ENCODE measurements at places on chromosomes 1 and 21.

DNA sequence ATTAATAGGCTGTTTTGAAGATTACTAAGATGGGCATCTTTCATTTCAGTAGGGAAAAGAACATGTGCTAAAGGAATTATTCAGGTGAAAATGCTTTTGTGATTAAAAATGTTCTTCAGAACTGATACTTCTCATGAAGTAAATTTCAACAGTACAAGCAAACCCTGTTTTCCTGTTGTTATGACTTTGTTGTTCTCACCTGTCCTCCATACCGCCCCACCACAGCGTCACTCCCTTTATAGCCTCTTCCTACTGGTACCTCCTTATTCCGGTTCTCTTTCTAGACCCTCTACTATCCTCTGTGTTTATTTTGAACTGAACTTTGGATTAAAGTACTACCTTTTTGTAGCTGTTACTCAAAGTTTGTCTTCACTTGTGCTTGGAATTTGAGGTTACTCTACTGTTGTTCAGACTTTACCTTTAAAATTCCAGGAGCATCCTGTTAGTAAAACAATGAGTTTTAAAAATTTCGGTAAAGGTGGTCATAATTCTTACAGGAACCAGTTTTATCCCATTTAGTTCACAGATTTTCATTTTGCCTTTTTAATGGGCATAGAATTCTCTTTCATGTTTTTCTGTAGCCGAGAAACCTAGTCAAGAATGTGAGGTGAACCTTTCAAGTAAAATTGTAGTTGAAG is 10.9 kb downstream of the CNST start:
- H3K27ac ChIP-seq, result no peak overlapping the region
- no peak overlapping the region for H3K4me3 ChIP-seq
- no peaks in the 10 kb centered on the region for H3K27me3 ChIP-seq

GRCh38 chr1:222867316-222867715 is 52.5 kb downstream of the DISP1 start:
- no peak for DNase-seq
- no peaks in the 10 kb centered on the region for H3K36me3 ChIP-seq
- no peak overlapping the region for H3K4me3 ChIP-seq
- no peaks in the 10 kb centered on the region for H3K27me3 ChIP-seq
- no peaks in the 10 kb centered on the region for H3K4me1 ChIP-seq

GRCh38 chr1:53562981-53563379 is 103.8 kb downstream of the DMRTB1 start:
- H3K27me3 ChIP-seq, result peaks cover 15% of the 10 kb centered on the region
- no peak for DNase-seq
- H3K36me3 ChIP-seq, result no peaks in the 10 kb centered on the region
- H3K4me1 ChIP-seq, result no peaks in the 10 kb centered on the region
- no peak overlapping the region for H3K27ac ChIP-seq

DNA sequence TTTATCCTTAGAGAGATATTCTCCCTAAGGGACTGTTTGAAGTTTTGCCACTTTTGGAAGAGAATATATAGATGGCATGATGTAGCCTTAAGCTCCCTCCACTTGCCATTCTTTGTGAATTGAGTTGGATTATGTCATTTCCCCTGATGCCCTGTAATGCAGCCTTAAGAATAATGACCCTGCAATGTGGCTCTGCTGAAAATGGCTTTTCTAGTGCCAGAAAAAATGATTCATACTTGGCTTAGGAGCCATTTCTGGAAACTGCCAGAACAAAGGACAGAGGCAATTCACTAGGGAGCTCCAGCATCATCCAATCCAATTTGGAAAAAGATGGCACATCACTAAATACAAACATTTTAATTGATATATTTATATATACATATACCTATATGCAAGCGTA is 265.3 kb downstream of the SPATA17 start:
- H3K27me3 ChIP-seq, result no peaks in the 10 kb centered on the region
- no peaks in the 10 kb centered on the region for H3K36me3 ChIP-seq
- H3K4me3 ChIP-seq, result no peak overlapping the region

DNA sequence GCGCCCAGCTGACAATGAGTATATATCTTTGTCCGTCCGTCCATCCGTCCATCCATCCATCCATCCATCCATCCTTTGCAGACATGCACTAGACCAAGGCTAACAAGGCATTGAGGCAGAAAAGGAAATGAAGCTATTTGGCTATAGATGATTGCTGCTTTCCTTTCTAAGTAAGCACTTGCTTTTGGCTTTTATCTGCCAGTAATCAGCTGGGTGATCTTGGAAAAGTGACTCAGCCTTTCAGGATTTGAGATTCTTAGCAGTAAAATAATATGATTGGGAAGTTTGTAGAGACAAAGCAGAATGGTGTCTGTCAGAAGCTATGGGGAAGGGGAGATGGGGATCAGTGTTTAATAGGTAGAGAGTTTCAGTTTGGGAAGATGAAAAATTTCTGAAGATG is 22.7 kb downstream of the ZFYVE9 start:
- H3K4me1 ChIP-seq, result no peaks in the 10 kb centered on the region
- H3K27me3 ChIP-seq, result no peaks in the 10 kb centered on the region
- no peak overlapping the region for H3K27ac ChIP-seq
- no peak overlapping the region for H3K4me3 ChIP-seq
- H3K36me3 ChIP-seq, result no peaks in the 10 kb centered on the region

- no peaks in the 10 kb centered on the region for H3K36me3 ChIP-seq
- H3K27ac ChIP-seq, result peak overlapping the region; percentile 31
- H3K4me1 ChIP-seq, result no peaks in the 10 kb centered on the region
- peak; percentile 30 for DNase-seq
- peak overlapping the region; percentile 82 for H3K4me3 ChIP-seq
- H3K27me3 ChIP-seq, result no peaks in the 10 kb centered on the region
Observed at GRCh38 chr1:229557913-229558414, 543 bp downstream of the ABCB10 start.

- no peaks in the 10 kb centered on the region for H3K36me3 ChIP-seq
- H3K27ac ChIP-seq, result no peak overlapping the region
- H3K4me3 ChIP-seq, result no peak overlapping the region
- H3K27me3 ChIP-seq, result no peaks in the 10 kb centered on the region
- peak; percentile 68 for DNase-seq
Observed at GRCh38 chr1:242811092-242811840, 286.8 kb upstream of the PLD5 start.

- no peaks in the 10 kb centered on the region for H3K27me3 ChIP-seq
- peak; percentile 99 for DNase-seq
- H3K4me1 ChIP-seq, result no peaks in the 10 kb centered on the region
- H3K27ac ChIP-seq, result no peak overlapping the region
- H3K36me3 ChIP-seq, result no peaks in the 10 kb centered on the region
Observed at GRCh38 chr1:97384294-97384968, 536.4 kb downstream of the DPYD start.

DNA sequence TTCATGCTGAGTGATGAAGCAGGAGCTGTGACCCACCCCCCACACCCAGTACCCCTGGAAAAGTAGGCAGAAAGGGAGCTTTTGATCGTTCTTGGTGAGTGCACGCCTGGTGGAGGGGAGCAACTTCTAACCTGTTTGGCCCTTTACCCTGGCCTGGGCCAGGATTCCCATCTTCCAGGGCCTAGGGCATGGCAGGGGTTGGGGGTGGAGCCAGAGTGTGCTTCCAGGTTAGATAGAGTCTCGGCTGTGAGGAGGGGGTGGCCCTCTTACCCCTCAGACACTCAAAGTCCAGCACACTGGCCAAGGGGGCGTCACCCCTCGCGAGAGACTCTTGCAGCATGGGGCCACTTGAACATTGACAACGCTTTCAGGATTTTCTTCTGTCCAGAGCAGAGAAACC is 236.6 kb downstream of the GRIK3 start:
- no peaks in the 10 kb centered on the region for H3K27me3 ChIP-seq
- no peak overlapping the region for H3K27ac ChIP-seq
- H3K4me3 ChIP-seq, result no peak overlapping the region
- DNase-seq, result no peak
- H3K4me1 ChIP-seq, result no peaks in the 10 kb centered on the region
- H3K36me3 ChIP-seq, result no peaks in the 10 kb centered on the region

GRCh38 chr21:46115441-46116188 is 17.7 kb downstream of the COL6A2 start:
- no peak for DNase-seq
- no peak overlapping the region for H3K27ac ChIP-seq
- peaks cover 77% of the 10 kb centered on the region for H3K36me3 ChIP-seq
- no peaks in the 10 kb centered on the region for H3K4me1 ChIP-seq
- no peaks in the 10 kb centered on the region for H3K27me3 ChIP-seq

- no peak overlapping the region for H3K27ac ChIP-seq
- DNase-seq, result no peak
- H3K4me1 ChIP-seq, result peaks cover 5% of the 10 kb centered on the region
- H3K27me3 ChIP-seq, result no peaks in the 10 kb centered on the region
- H3K36me3 ChIP-seq, result no peaks in the 10 kb centered on the region
Observed at GRCh38 chr1:236685205-236685916, 938 bp upstream of the ACTN2 start.

DNA sequence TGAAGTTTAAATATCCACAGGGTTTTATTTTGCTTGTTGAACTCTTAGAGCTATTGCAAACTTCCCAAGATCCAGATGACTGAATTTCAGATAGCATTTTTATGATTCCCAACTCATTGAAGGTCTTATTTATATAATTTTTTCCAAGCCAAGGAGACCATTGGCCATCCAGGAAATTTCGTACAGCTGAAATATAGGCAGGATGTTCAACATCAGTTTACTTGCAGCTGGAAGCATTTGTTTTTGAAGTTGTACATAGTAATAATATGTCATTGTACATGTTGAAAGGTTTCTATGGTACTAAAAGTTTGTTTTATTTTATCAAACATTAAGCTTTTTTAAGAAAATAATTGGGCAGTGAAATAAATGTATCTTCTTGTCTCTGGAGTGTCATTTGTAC is 32.8 kb upstream of the DDR2 start:
- H3K4me1 ChIP-seq, result no peaks in the 10 kb centered on the region
- no peak overlapping the region for H3K4me3 ChIP-seq
- H3K27ac ChIP-seq, result no peak overlapping the region
- DNase-seq, result no peak
- no peaks in the 10 kb centered on the region for H3K27me3 ChIP-seq

GRCh38 chr1:77631751-77632150 is 50.7 kb downstream of the ZZZ3 start:
- no peaks in the 10 kb centered on the region for H3K4me1 ChIP-seq
- no peaks in the 10 kb centered on the region for H3K27me3 ChIP-seq
- DNase-seq, result no peak
- H3K4me3 ChIP-seq, result no peak overlapping the region

GRCh38 chr1:91548376-91549040 is 47.9 kb downstream of the CDC7 start:
- H3K4me3 ChIP-seq, result no peak overlapping the region
- DNase-seq, result no peak
- no peaks in the 10 kb centered on the region for H3K36me3 ChIP-seq
- no peak overlapping the region for H3K27ac ChIP-seq
- H3K27me3 ChIP-seq, result no peaks in the 10 kb centered on the region

DNA sequence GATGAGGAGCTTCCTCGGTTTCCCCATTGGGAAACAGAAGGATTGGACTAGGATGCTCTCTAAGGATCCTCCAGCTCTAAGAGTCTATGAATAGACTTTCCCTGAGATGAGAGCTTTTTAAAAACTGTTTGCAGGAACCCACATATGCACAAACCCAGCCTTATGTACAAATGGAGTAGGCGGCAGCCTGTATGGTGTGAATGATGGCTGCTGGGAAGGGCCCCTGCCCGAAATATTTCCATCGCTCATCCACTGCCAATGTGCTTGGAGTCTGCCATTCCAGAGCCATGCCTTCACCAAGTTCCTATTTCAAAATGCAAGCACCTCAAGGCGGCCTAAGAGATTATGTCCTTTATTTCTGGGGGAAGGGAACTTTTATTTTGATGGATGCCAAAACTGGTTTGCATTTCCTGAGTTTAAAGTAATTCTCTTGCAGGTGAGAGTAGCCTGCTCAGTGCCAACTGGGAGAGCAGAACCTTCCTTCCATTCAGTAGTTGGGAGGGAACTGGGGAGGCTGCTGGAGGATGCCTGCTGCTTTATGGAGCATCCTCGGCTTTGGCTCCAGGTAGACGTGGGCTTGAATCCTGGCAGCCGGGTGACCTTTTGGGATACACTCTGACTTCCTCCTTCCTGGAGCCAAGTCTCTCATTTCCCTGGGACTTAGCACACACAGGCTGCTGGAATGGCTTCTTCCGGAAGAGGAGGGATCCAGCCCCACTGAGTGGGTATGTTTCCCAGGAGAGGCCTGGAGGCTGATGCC is 165.9 kb downstream of the ACTL8 start:
- no peaks in the 10 kb centered on the region for H3K4me1 ChIP-seq
- H3K27me3 ChIP-seq, result peaks cover 3% of the 10 kb centered on the region
- DNase-seq, result no peak
- H3K4me3 ChIP-seq, result no peak overlapping the region

DNA sequence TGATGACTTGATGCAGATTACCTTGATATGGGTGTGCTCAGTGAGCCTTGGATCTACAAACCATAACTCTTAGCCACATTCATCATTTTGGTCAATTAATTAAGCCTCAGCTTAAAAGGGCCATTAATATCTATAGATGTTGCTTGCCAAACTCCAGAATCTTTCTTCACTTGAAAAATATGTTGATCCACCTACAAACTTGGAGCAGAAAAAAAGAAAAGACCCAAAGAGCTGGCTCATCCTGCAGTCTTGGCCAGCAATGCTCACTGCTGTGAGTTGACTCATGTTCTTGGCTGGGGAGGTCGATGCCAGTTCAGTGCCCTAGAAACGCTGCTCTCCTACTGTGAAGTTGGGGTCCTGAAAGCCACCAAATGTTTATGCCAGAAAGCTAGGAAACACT is 75.4 kb downstream of the DPT start:
- no peak overlapping the region for H3K4me3 ChIP-seq
- no peaks in the 10 kb centered on the region for H3K36me3 ChIP-seq
- no peak for DNase-seq

DNA sequence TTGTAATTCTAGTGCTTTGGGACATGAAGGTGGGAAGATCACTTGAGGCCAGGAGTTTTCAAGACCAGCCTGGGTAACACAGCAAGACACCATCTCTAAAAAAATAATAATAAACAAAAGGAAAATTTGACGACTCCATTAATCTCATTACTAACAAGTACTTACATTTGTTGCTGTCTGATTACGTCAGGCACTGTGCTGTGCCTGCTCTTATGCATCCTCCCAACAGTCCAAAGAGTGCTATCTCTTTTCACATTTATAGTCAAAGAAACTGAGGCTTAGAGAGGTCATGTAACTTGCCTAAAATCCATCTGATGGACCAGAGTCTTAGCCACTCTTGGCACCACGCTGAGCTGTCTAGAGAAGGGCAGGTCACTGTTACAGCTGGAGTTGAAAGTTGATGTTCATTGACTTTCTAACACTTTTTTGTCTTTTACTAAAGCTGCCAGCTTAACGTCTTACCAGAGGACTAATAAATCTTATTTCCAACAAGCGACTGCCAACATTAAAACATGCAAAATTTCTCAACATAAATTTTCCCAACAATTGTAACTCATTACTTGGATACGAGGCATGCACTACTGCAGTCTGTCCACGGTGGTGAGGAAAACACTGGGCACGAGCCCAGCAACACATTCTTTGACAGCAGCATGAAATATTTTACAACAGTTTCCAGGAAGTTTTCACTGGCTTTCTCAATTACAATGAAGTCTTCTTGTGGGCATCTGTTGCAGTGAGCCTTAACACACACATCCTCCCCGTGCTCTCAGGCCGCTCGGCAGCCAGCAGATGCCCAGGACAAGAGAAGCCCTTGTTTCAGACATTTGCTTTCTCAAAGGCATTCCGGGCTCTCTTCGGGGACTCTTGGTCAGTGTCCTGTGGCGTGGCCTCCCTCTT is 262.9 kb upstream of the PROX1 start:
- no peaks in the 10 kb centered on the region for H3K27me3 ChIP-seq
- no peaks in the 10 kb centered on the region for H3K4me1 ChIP-seq
- H3K27ac ChIP-seq, result no peak overlapping the region
- DNase-seq, result peak; percentile 42
- no peak overlapping the region for H3K4me3 ChIP-seq
